ENCODE measurements at places on chromosomes 7 and 10.

- DNase-seq, result no peak
These were observed 35.5 kb downstream of the TMEM270 start for GRCh38 chr7:73896454-73896853.

DNA sequence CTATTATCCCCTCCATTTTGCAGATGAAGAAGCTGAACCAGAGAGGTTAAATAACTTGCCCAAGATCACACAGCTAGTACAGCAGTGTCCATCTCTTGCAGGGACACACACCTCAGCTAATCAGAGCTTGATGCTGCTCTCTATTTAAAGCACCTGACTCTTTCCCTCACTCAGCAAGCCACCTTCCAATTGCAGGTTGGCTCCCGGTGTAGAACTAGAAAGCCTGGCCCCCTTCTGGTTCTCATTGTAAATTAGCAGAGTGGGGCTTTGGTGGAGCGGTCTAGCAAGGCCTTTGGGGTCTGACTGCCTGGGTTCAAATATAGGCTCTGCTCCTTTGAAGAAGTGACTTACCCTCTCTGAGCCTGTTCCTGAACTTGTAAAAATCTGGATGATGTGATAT lies 176.4 kb downstream of the NEURL1 start:
- DNase-seq, result no peak

DNA sequence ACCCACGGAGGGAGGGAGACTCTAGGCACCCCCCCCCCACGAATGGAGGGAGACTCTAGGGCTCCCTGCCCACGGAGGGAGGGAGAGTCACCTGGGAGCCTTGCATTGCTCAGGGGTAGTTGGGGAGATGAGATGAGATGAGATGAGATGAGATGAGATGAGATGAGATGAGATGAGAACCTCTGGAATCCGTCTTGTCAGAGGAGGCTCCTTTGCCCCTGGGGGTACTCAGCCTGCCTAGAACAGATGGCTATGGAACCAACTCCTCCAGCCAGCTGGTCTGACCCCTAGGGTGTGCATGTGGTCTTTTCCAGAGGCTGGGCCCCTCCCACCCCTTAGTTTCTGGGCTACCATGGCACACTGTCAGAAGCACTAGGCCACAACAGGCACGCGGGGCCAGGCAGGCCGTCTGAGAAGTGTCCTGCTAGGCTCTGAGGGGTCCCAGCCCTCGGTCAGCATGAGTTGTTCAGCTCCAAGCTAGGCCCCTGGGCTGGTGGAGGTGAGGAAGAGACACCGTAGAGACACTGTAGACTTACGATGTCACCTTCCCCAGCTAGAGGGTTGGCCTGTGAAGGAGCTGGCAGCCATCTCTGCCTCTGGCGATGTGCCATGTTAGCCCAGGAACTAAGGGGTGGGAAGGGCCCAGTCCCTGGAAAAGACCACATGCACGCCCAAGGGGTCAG lies 8.8 kb downstream of the TSPAN15 start:
- DNase-seq, result no peak

- DNase-seq, result no peak
These were observed 761 bp downstream of the PTF1A start for GRCh38 chr10:23192712-23193434.

DNA sequence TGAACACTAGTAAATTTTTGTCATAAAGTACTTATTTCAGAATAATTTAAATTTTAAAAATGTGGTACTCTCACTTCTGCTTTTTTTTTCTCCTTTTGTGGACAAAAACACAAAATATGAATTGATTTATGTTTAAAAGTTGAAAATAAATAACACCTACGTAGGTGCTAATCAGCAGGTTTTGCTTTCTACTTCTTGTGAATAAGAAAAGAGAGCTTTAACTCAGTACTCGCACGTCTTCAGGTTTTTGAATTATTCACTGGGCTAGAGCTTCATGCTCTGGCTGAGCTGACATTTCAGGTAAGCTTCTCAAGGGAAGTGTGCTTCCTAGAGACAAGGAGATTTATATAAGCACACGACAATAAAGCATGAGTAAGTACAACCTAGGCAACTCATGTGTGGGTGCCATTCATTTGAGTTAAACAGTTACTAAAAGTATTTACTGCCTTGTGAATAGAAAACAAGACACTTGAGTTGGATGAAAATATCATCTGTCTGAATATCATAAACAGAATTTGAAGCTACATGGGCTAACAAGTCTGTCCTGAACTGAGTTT lies 190.0 kb upstream of the POT1 start:
- no peak for DNase-seq

DNA sequence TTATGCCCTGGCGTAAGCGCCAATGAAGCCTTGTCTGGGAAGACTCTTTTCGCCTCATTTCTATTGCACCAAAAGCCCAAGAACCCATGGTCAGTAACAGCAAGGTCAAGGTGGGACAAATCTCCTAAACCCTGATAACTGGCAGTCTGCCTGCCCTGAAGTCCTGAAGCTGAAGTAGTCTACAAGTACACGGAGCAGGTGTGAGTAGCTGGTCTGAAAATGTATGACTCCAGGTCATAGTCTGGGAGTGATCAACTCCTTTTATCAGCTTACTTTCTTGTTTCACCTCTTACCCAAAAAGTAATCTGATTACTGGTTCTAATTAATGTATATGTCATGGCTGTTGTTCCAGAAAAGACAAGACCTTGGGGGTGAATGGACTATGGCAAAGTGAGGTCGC lies 107.3 kb upstream of the EFCAB10 start:
- DNase-seq, result no peak

DNA sequence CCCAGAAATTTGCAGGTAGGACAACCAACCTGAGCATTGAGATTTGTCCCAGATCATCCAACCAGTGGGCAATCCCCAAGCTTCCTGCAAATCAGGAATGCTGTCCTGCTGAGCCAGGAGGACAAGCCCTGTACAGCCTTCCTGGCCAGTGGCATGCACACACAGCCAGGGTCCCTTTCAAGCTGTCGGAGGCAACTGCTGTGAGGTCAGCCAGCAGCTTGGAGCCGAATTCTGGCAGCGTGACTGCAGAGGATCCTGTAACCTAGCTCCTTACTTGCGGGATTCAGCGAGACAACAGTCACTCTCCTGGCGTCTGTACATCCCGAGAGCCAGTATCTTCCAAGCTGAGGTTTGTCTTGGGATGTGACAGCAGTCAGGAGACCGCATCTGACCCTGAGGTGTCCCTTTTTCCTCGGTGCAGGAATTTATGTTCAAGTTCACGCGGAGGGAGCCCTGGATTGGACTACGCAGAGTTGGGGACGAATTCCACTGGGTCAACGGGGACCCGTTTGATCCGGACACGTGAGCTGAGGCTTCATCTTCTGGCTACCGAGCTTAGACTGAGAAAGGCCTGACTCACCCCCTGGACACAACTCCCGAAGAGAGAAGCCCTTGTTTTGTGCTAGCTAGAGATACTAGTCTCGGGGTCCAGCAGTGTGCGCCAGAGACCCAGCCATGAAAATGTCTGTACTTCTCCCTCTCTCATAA lies 18.3 kb downstream of the CLEC2L start:
- DNase-seq, result no peak

GRCh38 chr7:523347-524336 lies 4.0 kb upstream of the PDGFA start:
- DNase-seq, result no peak

DNA sequence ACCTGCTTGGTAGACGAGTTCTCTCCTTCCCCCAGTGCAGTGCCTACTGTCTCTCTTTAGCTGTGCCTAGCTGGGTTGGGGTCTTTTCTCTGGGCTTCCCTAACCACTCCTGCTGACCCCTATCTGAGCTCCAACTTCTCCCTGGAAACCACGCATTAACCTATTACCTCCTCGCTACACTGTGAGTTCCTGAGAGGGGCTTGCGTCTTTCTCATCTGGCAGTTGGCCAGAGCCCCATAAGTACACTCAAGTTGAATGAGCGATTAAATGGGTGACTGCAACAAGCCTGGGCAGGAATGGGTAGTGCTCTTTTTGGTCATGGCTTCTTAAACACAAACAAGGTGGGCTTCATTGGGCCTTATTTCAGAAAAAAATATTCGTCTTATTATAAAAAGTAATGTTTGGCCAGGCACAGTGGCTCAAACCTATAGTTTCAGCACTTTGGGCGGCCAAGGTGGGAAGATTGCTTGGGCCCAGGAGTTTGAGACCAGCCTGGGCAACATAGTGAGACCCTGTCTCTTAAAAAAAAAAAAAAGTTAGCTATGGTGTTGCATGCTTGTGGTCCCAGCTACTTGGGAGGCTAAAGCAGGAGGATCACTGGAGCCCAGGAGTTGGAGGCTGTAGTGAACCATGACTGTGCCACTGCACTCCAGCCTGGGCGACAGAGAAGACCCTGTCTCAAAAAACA lies 41.4 kb downstream of the SYPL1 start:
- DNase-seq, result no peak

DNA sequence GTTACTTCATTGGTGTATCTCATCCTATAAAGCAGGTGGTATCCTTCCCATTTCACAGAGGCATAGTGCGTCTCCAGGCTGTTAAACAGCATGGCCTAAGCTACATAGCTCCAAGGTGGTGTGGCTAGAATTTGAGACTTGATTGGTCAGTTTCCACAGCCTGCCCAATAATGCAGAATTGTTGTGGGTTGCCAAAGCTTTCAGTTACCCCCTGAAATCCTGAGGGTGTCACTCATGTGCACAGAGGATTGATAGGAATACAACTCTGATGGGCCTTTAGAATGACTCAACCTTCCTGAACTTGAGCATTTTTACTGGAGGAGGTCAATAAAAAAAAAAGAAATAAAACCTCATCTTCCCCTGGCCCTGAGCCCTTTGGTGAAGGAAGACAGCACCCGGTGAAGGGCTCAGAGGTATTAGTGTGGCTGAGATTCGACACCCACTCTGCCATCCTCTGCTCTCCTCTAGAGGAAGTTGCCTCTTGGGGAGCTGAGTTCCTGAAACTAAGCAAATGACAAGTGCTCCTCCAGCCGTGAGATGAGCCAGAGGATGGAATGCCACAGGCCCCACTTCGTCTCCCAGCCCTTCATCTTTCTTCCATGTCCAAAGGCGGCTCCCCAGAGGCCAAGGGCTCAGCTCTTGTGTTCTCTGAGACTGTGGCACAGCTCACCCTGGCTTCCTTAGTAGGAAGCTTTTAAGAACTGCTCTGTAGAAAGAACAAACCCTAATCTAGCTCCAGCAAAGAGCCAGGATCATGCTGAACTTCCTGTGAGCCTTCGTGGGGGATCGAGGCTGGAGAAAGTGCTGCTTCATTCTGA lies 1.0 kb downstream of the ACSL5 start:
- no peak for DNase-seq

- no peak for DNase-seq
These were observed 28.7 kb downstream of the CHST15 start for GRCh38 chr10:124064676-124065075.

- DNase-seq, result no peak
These were observed 107.8 kb upstream of the PPP1R3A start for GRCh38 chr7:114026486-114027089.

DNA sequence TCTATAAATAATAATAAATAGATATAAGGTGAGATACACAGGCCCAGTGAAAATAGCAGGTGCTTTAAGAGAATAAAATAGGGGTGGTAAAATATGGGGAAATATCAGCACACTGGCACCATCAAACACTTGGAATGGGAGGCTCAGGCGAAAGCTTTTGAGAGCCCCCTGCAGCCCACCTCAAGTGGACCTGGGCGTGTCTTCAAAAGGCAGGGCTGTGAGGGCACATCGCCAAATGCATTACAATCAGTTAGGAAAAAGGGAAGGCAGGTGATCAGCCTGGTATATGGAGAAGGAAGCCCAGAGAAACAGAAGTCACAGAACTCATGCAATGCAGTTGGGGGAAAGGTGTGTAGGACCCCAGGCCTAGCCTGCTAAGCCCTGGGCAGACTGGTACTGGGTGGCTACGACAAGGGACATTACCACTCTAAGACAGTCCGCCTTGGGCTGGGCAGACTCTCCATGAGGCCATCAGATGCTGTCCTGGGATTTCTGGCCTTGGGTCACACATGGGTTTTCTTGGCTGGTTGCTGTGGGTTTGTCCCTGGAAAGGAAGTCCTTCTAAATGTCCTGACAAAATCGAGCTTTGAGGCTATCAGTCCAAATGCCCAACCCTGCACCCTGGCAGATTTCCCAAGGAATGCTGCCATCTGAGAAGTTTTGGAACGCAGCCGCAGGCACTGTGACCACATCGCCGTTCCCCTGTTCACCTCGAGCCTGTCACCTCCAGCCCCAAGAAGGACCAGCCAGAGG lies 330.6 kb downstream of the GRID1 start:
- DNase-seq, result no peak

DNA sequence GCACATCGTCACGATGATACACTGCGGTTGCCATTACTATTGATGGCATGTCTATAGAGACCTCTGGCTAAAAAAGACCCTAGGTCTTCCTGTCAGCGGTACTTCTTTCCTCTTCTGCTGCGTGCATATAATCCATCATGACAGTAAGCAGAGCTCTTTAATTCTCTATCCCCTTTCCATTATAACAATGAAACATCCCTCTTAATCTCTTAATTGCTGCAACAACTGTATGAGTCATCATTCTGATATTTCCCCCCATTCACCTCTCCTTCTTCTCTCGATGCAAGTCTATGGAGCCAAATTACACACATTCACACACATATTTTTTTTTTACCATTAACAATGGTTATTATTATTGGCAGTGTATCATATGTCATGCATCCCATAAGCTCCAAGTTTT lies 45.2 kb upstream of the AKR1E2 start:
- no peak for DNase-seq

DNA sequence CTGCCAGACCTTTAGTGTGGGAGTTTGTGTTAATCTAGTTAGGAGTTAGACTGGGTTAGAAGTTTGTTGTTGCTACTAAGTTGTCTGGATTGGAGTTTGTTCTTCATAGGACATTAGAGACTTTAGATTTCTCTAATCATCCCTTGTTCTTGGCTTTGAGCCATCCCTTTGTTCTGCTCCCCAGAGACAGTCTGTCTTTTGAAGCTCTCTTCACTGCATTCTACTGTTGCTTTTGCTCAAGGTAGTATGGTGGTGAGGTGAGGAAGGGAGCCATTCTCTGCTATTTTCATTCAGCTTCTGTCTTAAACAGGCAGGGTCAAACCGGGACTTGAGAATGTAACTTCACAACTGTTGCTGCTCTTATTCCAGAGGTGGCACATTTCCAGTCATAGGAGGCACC lies 10.4 kb upstream of the TARP start:
- DNase-seq, result no peak

DNA sequence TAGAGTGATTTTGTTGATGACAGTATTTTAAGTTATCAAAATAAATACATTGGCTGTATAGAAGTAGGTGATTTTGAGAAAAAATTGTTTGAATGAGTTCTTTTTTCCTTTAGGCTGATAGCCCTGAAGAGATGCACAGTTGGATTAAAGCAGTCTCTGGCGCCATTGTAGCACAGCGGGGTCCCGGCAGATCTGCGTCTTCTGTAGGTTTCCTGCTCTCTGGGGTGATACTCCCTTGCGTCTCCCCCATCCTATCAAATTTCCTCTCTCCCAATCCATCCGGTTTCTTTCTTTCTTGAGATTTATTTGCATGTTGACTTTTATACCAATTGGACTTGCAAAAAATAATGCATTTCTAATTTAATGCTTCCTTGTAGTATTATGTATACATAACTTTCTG lies 27.6 kb upstream of the ARMS2 start:
- DNase-seq, result no peak

GRCh38 chr7:16592395-16592794 lies 53.2 kb downstream of the ANKMY2 start:
- DNase-seq, result no peak
